ENCODE measurements at places on chromosomes 7 and 10. TPM values are rescaled to one million over a fixed set of nuclear protein-coding genes. Genes with fewer than 3 reads are reported as not detected.

The NPC1L1 gene
- total RNA-seq, result not detected

- DNase-seq, result no peak
Observed at GRCh38 chr7:90834771-90835170, 238.7 kb downstream of the CDK14 start.

- no peak for DNase-seq
Observed at GRCh38 chr7:155306673-155307470, 9.2 kb downstream of the INSIG1 start.

- no peak for DNase-seq
Observed at GRCh38 chr10:115830265-115830970, 442.6 kb downstream of the GFRA1 start.

The C10orf71 gene
- total RNA-seq, result not detected

- DNase-seq, result no peak
Observed at GRCh38 chr7:54904986-54905385, 113.8 kb upstream of the EGFR start.

Data from spleen (tissue), 13 donors.